ENCODE measurements at places on chromosomes 4 and X.

GRCh38 chr4:38563707-38564495 is 100.1 kb upstream of the KLF3 start:
- no peak for DNase-seq

GRCh38 chr4:87260477-87260876 is 40.1 kb upstream of the KLHL8 start:
- DNase-seq = peak; percentile 30

- no peak for DNase-seq
These were observed 1297.7 kb downstream of the C4orf33 start for GRCh38 chr4:130393642-130394041.

GRCh38 chr4:141686146-141686775 is 49.9 kb downstream of the IL15 start:
- DNase-seq = peak; percentile 71

GRCh38 chrX:22345884-22346283 is 73.2 kb downstream of the CBLL2 start:
- DNase-seq = peak; percentile 5

DNA sequence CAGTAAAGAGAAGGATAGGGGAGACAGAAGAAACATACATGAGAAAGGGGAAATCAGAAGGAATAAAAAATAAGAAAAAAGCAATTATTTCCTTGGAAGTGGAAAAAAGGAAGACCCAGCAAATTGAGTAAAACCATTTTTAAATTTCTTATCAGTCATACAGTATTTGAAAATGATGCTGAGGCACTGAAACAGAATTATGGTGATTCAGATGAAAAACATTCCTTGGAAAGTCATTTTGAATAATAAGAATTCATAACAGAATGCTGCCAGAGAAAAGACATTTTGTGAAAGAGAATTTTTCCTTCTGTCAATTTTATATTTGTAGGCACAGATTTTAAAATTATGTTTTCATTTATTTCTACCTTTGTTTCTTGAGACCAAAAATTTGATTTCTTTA is 895.5 kb upstream of the EPHA5 start:
- peak; percentile 70 for DNase-seq

DNA sequence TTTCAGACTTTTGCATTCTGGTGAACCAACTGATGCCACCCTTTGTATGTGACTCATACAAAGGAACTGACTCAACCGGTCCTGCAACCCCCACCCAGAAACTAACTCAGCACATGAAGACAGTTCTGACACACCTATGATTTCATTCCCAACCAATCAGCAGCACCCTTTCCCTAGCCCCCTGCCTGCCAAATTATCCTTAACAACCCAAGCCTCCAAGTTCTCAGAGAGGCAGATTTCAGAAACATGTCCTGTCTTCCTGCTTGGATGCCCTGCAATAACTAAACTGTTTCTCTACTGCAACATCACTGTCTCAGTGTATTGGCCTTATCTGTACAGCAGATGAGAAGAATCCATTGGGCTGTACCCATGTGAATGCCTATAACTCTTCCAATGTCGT is 284.7 kb downstream of the CAMK2D start:
- DNase-seq = peak; percentile 59

DNA sequence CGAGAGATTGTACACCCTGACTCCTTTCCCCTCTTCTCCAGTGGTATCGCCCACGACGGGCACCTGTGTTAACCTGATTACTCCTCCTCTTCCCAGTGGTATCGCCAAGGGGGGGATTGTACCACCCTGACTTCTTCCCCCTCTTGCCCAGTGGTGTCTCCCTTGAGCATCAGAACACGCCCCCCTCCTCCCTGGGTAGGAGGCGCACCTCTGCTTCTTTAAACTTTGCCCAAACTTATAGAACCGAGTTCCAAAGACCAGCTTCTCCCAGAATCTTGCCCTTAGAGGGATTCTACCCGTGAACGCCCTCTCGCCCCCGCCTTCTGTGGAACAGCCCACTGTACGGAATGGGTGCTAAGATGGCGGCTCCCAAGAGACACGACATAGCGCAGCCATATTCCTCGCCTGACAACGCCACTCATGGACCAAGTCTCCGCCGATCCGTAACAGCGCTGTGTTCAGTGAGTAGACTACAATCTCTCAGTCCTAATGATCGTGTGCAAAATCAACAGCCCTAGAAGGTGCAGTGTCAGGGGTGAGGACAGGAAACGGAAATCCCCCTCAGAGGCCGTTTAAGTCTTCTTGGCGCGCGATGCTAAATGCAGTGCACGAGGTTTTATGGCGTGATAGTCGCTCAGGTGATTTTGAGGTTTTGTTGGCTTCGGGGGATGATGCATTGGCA is 4.2 kb upstream of the ZNF157 start:
- peak; percentile 77 for DNase-seq
